Testis (tissue), 5 donors: ENCODE measurements at places on chromosomes 2 and 18. TPM values are rescaled to one million over a fixed set of nuclear protein-coding genes. Genes with fewer than 3 reads are reported as not detected.

DNA sequence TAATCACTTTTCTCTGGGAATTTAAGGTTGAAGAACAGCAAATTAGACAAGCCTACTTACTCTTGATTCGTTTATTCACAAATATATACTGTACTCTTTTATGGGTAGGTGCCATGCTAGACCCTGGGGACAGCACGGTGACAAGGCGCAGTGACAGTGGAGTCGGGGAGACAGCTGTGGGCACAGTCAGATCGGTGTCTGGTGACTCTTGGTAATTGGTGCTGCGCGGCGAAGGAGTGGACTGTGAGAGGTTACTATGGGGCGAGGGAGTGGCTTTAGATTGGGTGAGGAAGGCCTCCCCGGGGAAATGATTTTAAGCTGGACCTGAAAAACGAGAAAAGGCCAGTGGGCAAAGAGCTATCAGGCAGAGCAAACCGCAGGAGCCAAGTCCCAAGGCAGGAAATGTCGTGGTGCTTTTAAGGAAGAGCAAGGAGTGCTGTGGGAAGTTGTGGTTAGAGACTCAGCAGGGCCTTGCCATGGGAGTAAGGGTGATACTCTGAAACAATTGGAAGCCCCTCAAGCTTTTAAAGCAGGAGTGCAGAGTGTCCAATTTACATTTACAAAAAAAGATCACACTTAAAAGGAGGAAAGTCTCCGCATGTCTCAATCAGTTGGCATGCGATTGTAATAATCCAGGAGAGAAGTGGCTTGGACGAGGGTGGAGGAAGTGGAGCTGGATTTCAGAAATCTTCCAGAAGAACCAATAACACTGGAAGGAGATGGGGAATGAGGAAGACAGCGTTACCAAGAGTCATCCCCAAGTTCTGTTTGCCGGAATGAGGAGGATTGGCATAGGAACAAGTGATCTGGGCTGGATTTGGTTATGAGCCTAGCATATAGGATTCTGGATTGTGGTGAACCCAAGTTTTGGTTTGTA, 36.1 kb upstream of the TXNDC2 start:
- peak overlapping the region; percentile 16 for H3K27ac ChIP-seq
- H3K4me1 ChIP-seq = peaks cover 17% of the 10 kb centered on the region
- no peaks in the 10 kb centered on the region for H3K36me3 ChIP-seq
- peak; percentile 30 for DNase-seq
- H3K27me3 ChIP-seq = no peaks in the 10 kb centered on the region
- H3K4me3 ChIP-seq = no peak overlapping the region

DNA sequence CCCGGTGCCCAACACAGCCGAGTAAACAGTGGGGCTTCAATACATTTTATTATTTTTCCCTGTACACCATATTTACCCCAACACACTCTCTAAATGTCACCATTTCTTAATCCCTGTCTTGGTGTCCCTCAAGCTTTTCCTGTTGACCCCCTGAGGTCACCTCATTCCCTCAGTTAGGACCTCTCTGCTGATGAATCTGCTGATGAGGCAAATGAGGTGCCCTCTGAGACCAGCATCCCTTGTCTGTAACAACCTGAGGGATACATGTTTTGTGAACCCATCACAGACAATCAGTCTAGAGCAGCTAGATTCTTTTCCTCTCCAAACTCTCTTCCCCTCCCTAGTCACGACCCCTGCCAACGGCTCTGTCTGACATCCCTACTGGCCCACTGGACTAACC, 127.6 kb downstream of the FSHR start:
- H3K4me1 ChIP-seq = no peaks in the 10 kb centered on the region
- H3K27me3 ChIP-seq = no peaks in the 10 kb centered on the region
- no peak overlapping the region for H3K4me3 ChIP-seq
- DNase-seq = no peak

- no peak overlapping the region for H3K27ac ChIP-seq
- H3K4me1 ChIP-seq = no peaks in the 10 kb centered on the region
- DNase-seq = no peak
Measured at GRCh38 chr2:31317396-31317795, 83.4 kb downstream of the EHD3 start.

Gene MAP2
- total RNA-seq = 30.9 TPM

Gene ARHGAP15
- 2.2 TPM for total RNA-seq

Gene PAX3
- 4.8 TPM for total RNA-seq

Gene KIAA2012
- total RNA-seq = 1.3 TPM
